ENCODE measurements at places on chromosomes 11 and 22.

GRCh38 chr11:73325036-73325981 is 17.2 kb downstream of the ARHGEF17 start:
- no peak for DNase-seq

DNA sequence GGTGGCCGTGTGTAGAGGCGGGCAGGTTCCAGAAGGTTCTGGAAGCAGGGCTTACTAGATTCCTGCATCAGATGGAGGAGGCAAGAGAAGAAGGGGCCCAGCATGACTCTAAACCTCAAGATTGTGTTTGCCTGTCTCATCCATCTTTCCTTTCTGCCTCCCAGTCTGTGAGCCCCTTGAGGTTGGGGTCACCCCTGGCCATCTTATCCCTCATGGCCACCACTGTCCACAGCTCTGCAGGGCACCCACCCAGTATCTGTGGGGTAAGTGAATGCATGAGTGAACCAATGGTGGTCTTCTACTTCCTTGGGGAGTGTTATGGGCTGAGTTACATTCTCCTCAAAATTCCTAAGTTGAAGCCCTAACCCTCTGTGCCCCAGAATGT is 79.3 kb downstream of the MYEOV start:
- no peak for DNase-seq

DNA sequence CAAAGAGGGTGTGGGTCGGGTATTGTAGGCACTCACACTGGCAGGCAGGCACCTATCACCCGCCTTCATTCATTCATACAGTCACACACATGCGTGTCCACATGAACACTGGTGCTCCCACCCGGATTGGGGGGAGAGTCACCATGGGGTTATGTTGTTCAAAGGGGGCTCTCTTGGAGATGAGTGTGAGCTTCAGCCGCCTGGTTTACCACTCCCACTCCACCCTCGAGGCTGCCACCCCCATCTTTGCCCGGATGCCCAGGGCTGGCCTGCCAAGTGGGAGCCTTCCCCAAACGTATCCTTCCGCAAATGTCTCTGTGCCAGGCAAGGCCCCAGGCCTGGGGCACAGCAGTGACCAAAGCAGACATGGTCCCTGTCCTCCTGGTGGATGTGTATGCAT is 22.6 kb downstream of the MRGPRD start:
- no peak for DNase-seq

- no peak for DNase-seq
Observed at GRCh38 chr11:80281194-80281593, 840.4 kb upstream of the TENM4 start.

DNA sequence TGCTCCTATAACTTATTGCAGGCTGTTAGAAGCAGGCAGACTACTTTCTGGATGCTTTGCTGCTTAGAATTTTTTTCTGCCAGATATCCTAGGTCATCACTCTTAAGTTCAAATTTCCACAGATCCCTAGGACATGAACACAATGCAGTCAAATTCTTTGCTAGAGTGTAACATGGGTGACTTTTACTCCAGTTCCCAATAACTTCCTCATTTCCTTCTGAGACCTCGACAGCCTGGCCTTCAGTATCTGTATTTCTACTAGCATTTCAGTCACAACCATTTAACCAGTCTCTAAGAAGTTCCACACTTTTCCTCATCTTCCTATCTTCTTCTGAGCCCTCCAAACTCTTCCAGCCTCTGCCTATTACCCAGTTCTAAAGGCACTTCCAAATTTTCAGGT is 60.4 kb upstream of the ZBED5 start:
- no peak for DNase-seq

DNA sequence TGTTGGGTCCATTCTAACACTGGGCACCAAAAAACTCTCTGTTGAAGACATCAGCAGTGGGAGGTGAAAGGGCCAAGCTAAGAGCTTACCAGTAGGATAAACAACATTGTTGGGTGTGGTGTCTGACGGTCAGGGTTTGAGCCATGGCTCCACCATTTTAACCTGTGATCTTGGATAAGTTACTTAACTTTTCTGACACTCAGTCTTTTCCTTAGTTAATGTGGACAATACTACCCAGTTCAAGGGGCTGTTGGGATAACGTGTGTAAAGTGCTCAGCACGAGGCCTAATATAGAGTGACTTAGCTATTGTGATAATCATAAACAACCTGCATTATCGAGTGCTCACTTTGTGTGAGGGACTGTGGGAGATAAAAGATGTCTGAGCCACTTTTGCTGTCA is 6.1 kb downstream of the UCP3 start:
- no peak for DNase-seq

DNA sequence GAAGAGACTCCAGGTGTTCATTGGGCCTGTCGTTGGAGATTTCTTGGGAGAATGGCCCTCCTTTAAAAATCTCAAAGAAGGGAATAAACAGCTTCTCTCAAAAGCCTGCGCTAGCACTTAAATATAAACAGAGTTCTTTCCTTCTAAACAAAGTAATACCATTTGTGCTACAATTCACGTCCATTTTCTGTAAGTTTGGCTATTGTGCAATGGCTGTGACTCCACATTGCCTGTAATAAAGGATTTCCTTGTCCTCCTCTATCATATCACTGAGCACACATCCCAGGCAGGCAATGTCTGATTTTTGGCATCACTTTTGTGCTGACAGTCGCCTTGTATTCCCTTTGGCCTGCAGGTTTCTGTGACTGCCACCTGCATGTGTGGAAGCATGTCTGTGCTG is 4.9 kb upstream of the ADAMTS8 start:
- DNase-seq, result no peak

- DNase-seq, result no peak
Observed at GRCh38 chr11:132248580-132248979, 878.2 kb downstream of the NTM start.

GRCh38 chr11:62393735-62394134 is 25.1 kb upstream of the SCGB1A1 start:
- DNase-seq, result no peak

- DNase-seq, result no peak
Observed at GRCh38 chr11:1762537-1763302, 1.0 kb downstream of the CTSD start.

All from CD4-positive, alpha-beta T cell treated with Interleukin-1 beta for 1 hour (primary cell).